ENCODE measurements at places on chromosomes 5 and 9. TPM values are rescaled to one million over a fixed set of nuclear protein-coding genes. Genes with fewer than 3 reads are reported as not detected.

The NIPAL4 gene
- total RNA-seq, result not detected

DNA sequence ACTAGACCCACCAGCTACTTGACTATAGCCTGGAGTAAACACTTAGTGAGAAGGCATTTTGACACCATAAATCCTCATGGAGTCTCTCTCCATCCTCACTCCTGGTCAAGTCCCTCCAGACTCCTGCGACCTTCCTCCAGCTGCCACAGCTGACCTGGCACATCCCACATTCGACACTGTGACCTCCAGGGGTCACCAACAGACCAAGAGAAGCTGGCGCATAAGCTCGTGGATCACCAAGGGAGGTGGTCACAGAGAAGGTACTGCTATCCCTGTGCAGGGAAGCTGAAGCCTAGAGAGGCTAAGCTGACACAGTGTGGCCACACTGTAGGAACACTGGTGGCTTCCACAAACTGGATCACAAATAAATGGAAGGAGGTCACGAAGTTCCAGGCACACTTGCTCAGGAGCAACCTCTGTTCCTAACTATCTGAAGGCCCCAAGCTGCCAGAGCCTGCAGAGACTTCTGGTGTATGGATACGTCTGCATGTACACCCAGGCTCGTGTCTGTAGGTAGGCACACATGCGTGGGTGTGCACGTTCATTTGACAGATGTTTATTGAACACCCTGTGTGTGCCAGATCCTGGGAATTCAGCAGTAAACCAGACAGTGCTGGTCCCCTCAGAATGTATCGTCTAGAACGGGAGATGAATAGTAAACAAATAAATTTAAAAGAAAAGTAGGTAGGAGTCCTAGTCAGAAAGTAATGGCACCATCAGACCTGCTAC is 104.4 kb downstream of the C5orf15 start:
- H3K27ac ChIP-seq, result no peak overlapping the region
- H3K4me1 ChIP-seq, result peaks cover 8% of the 10 kb centered on the region
- no peaks in the 10 kb centered on the region for H3K27me3 ChIP-seq
- no peak overlapping the region for H3K4me3 ChIP-seq

DNA sequence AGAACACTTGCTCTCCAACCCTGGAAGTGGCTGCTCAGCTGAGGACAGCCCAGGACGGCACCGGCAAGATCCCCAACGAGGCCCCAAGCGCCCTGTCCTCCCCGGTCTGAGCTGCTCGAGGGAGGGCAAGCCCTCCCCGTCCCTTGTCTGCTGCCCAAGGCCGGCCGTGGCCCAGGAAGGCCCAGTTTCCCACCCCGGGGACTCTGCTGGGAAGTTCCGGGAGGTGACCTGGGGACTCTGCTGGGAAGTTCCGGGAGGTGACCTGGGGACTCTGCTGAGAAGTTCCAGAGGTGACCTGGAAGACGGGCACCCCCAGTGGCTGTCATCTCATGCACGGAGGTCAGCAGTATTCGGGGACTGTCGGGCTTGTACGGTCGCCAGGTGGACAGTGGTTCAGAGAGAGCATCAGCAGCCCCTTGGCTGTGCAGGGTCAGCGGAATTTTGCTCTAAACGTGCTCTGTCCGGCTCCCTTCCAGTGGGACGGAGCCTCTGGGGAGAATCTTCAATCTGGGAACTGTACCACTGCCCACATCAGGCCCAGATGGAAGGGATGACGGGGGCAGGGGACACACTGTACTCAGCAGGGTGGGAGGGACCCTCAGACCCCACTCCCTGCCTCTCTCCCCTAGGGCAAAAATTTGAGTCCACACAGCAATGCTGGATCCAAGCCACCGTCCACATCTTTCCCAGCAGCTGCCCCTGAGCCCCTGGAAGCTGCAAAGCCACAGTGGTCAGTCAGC is 7.2 kb downstream of the NACC2 start:
- no peak overlapping the region for H3K4me3 ChIP-seq
- peaks cover 6% of the 10 kb centered on the region for H3K4me1 ChIP-seq
- H3K27ac ChIP-seq, result no peak overlapping the region
- H3K36me3 ChIP-seq, result no peaks in the 10 kb centered on the region

DNA sequence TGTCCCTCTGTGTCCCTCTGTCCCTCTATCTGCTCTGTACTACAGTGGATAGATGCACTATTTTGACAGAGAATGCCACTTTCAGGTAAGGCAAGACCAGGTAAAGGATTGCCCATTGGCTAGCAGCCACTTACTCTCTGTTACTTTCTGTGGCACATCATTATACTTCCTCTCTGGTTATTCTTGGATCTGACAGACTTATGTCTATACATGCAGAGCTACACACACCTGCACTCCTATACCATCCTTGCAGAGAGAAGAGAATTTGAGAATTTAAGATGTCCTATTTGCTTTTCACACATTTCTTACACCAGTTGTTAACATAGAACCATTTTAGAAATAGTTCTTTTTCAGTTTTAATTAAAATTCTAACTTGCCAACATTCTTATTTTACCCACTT is 163.7 kb upstream of the SLC12A2 start:
- peaks cover 8% of the 10 kb centered on the region for H3K4me1 ChIP-seq
- DNase-seq, result no peak
- peaks cover 4% of the 10 kb centered on the region for H3K27me3 ChIP-seq
- no peak overlapping the region for H3K4me3 ChIP-seq
- H3K27ac ChIP-seq, result no peak overlapping the region

DNA sequence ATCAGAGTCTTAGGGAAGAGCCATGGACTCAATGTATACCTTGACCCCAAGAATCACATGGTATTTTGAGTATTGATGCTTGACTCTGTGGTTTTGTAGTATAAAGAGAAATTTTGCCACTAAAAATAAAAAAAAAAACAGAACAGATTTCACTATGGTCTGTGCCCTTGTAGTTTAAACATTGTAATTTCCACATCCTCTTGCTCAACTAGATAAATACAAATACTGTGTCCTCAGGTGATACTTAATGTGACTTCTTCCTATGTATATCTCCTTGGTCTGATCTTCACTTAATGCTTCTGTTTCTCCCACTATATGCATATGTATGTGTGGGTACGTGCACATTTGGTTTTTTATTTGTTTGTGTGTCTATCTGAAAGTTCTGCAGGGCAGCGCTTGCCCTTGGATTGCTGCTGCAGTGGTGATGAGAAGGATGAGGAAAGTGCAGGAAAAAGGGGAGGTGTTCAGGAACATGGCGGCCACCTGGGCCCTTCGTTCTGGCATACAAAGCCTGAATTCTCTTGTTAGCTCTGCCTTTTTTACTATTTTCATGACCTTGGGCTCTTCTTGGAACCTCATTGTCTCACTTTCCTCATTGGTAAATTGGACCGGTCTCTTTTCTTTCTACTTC is 222.2 kb downstream of the MAST4 start:
- no peaks in the 10 kb centered on the region for H3K27me3 ChIP-seq
- H3K36me3 ChIP-seq, result no peaks in the 10 kb centered on the region
- no peak overlapping the region for H3K4me3 ChIP-seq
- DNase-seq, result no peak
- no peak overlapping the region for H3K27ac ChIP-seq

The C5orf24 gene
- total RNA-seq, result 32.4 TPM
